ENCODE measurements at places on chromosomes 7 and 10. TPM values are rescaled to one million over a fixed set of nuclear protein-coding genes. Genes with fewer than 3 reads are reported as not detected.

The SMKR1 gene
- not detected for total RNA-seq

The PKD1L1 gene
- total RNA-seq: 0.27 TPM

The SPDYE5 gene
- not detected for total RNA-seq

The NACAD gene
- total RNA-seq: 7.5 TPM

The CTTNBP2 gene
- total RNA-seq: 17.4 TPM

The HMX3 gene
- not detected for total RNA-seq

DNA sequence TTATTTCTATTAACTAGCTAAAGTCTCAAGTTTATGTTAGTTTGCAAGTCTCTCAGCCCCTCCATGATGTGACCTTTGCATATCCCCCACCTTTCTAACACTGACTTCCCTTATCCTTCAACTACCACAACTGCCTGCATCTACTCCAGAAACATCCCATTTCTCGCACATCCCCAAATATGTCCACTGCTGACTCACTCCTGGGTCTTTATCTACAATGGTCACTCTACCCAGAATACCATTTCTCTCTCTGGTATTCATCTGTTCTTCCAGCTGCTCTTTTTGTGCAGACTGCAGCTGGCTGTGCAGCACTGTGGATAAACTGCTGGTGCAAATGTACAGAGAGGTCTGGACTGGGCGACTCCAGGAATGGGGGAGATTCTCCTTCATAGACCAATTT is 32.7 kb upstream of the PRSS1 start:
- ATAC-seq: no peak

- no peak for ATAC-seq
Measured at GRCh38 chr7:37011151-37011890, 287.0 kb upstream of the AOAH start.

DNA sequence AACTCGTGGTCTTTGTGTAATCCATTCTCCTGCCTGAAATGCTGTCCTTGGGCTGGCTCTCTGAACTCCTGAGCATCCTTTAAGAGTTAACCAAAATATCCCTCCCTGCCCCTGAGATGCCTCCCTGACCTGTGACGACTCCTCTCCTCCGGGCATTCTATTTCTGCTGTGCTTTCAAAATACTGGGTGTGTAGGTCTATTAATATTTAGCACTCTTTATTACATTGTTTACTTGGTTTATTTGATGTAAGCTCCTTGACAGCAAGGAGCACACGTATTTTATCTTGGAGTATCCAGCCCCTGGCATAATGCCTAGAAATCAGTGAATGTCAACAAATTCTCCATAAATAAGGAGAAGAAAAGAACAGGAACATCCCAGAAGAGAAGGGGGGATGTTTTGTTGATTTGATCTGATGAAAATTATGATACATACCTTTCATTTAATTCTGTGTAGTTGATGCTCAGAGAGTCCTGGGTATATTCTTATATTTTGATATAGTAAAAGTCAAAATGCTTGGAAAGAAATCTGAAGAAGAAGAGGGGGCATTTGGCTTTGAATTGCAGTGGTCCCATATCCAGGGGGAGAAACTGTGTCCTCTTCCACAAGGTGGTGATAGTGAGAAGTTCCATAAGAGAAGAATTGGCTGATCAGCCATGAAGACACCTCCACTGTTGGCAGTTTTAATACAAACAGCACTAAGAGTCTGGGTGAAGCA is 107.7 kb upstream of the MPP7 start:
- no peak for ATAC-seq

GRCh38 chr7:50264908-50265307 is 39.6 kb upstream of the IKZF1 start:
- ATAC-seq: no peak

DNA sequence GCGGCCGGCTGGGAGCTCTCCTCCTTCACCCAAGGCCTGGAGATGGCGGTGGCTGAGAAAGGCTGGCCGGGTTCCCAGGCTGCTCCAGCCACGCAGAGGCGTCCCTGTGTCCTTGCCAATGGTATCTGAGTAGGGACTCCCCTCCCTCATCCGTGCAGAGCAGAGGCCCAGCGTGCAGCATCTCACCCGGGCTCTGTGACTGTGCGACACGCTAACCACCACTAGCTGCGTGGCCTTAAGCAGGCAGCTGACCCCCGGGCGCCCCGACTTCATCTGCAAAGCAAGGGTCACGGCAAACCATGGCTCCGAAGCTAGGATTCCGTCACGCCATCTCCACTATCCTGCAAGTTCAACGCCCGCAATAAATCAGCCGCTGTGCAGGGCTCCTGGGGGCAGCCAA is 47.2 kb upstream of the TNRC18 start:
- ATAC-seq: peak; percentile 52

DNA sequence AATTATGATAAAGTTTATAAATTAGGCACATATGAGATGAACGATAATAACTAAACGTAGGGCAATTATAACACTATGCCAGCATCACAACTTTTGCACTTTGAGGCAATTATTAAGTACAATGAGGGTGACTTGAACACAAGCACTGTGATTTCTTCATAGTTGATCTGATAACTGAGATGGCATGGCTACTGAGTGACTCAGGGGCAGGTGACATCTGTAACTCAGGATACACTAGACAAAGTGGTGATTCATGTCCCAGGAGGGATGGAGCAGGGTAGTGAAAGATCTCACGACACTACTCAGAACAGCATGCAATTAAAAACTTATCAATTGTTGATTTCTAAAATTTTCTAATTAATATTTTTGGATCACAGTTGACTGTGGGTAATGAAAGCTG is 98.3 kb upstream of the ARHGAP21 start:
- no peak for ATAC-seq

DNA sequence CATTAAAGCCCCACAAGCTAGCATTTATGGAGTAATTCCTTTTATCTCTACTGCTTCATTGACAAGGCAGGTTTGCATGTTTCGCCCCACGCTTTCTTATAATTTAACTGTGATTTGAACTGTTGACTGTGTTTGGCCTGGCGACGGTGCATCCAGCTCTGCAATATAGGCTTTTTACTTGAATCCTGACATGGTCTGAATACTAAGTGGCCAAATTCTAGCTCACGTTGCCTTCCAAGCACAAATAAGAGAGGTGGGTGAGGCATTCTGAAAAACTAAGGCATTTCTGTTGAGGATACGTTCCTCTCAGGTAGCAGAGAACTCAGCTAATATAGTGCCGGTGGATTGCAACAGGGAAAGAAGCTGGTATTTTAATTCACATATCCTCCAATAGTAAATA is 61.8 kb downstream of the NRP1 start:
- no peak for ATAC-seq

Data from gastroesophageal sphincter (tissue), 4 donors.